ENCODE measurements at places on chromosomes 16 and 17. TPM values are rescaled to one million over a fixed set of nuclear protein-coding genes. Genes with fewer than 3 reads are reported as not detected.
A peak's percentile ranks its signal among the peaks of the same experiment; 100 is the strongest.

GRCh38 chr16:28098959-28099945 lies 35.7 kb upstream of the GSG1L start:
- no peak for DNase-seq
- no peak overlapping the region for H3K27ac ChIP-seq
- H3K36me3 ChIP-seq = peaks cover 61% of the 10 kb centered on the region

Gene MYH8
- total RNA-seq = not detected

GRCh38 chr17:78719630-78720298 lies 62.3 kb downstream of the CYTH1 start:
- H3K27me3 ChIP-seq = peaks cover 8% of the 10 kb centered on the region
- H3K27ac ChIP-seq = peak overlapping the region; percentile 26
- peaks cover 71% of the 10 kb centered on the region for H3K4me1 ChIP-seq
- DNase-seq = no peak

GRCh38 chr16:4882633-4883285 lies 35.5 kb downstream of the UBN1 start:
- no peak overlapping the region for H3K27ac ChIP-seq
- DNase-seq = no peak
- H3K4me3 ChIP-seq = no peak overlapping the region
- peaks cover 73% of the 10 kb centered on the region for H3K36me3 ChIP-seq
- no peaks in the 10 kb centered on the region for H3K4me1 ChIP-seq

Gene PRRT2
- 20.5 TPM for total RNA-seq

DNA sequence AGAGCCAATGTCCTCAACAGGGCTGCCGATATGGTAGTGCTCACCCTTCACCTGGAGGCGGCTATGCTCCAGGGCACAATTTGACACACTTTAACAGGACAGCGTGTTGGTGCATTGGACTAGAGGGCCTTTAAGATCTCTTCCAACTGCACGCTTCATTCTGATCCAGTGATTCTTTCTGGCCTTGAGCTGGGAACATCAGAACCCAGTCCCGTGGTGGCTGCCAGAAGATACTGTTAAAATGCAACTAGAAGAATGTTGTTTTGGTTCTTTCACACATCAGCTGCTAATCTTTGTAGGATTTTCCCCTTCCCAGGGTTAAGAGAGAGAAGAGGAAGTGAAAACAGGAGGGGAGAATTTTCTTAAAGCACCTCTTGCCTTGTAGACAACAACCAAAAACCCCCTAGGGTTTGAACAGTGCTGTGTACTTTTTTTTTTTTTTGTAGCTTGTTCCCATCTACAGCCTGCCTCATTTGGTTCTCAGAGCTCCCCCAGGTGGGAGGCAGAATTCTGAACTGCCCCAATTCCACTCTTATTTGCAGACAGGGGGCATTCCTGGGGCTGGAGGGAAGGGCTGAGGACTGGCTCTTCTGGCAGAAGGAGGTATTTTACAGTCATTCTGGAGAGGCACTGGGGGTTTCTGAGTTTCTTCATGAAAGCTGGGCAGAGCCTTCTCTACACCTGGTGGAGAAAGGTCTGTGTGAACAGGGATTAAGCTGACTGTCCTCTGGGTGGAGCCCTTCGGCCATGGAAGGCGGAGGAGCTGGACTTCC lies 32.4 kb downstream of the SMARCE1 start:
- H3K36me3 ChIP-seq = no peaks in the 10 kb centered on the region
- no peak overlapping the region for H3K4me3 ChIP-seq
- peaks cover 6% of the 10 kb centered on the region for H3K27me3 ChIP-seq
- DNase-seq = peak; percentile 73

- no peak for DNase-seq
- no peak overlapping the region for H3K27ac ChIP-seq
- peaks cover 7% of the 10 kb centered on the region for H3K27me3 ChIP-seq
- no peaks in the 10 kb centered on the region for H3K4me1 ChIP-seq
- H3K4me3 ChIP-seq = no peak overlapping the region
These were observed 72.0 kb downstream of the TMEM132E start for GRCh38 chr17:34651402-34651811.

DNA sequence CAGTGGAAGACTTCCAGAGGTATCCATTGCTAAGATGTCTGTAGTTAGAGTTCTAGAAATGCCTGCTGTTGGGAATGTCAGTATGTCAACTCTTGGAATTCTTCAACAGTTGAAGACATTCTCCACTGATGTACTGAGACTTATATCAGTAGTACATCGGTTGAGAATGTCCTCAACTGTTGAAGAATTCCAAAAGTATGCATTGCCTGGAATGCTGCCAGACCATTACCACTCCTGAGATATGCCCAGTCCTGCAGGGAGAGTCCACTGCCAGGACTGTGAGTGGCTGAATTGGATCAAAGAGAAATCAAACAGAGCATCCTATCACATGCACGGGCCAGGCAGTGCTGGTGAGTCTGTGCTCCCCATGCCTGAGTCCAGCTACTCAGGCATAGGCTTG lies 42.0 kb downstream of the IL21R start:
- no peak for DNase-seq
- H3K4me1 ChIP-seq = peaks cover 4% of the 10 kb centered on the region
- no peak overlapping the region for H3K27ac ChIP-seq
- H3K36me3 ChIP-seq = peaks cover 12% of the 10 kb centered on the region

GRCh38 chr17:17126131-17127110 lies 79.7 kb downstream of the PLD6 start:
- 0 out of 2 replicates have a peak, but pooled peaks cover 4% of the 10 kb centered on the region for H3K4me1 ChIP-seq
- no peak overlapping the region for H3K4me3 ChIP-seq

- H3K36me3 ChIP-seq = peaks cover 19% of the 10 kb centered on the region
- no peak overlapping the region for H3K4me3 ChIP-seq
- H3K27me3 ChIP-seq = no peaks in the 10 kb centered on the region
- DNase-seq = no peak
- peaks cover 10% of the 10 kb centered on the region for H3K4me1 ChIP-seq
These were observed 399.2 kb downstream of the CNTNAP4 start for GRCh38 chr16:76676356-76676755.

DNA sequence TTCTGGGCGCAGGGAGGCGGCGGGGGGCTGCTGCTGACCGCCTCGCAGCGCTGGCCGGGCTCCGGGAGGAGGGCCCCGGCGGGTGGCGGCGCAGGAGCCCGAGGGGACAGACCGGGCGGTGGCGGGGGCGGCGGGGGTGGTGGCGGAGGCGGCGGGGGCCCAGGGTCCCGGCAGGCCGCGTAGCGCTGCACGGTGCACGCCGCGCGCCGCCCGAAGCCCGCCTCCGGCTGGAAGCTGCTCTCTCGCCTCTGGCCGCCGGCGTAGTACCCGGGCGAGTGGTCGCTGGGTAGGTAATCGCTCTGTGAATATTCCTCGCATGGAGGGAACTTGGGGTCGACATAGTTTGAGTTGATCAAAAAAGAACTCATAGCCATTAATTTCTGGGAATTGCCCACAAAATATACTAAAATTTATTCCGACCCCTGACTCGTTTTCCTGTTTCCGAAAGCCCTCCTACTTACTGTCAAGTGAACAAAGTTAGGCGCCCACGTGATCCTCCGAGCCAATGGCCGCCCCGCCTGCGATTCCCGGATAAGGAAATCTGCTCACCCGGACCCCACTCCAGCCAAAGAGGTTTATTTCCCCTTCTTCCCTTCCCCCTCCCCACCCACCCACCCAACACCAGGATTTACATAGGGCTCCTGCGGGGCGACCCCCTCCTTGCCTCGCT lies at the start of gene HOXB4:
Gene HOXB4 (minus strand): TSS at position 405 of the 670 bp plus-strand sequence. CDS start 31 bp downstream, at position 374.
- H3K27ac ChIP-seq = no peak within 1 kb of the TSS
- peak within 1 kb of the TSS; percentile 60 for H3K4me3 ChIP-seq
- H3K36me3 ChIP-seq = no peaks in the 10 kb centered on the region
- H3K4me1 ChIP-seq = peaks cover 47% of the 10 kb centered on the region
- DNase-seq = peak; percentile 73
- peaks cover 51% of the 10 kb centered on the region for H3K27me3 ChIP-seq

- peak; percentile 85 for DNase-seq
- peak overlapping the region; percentile 43 for H3K4me3 ChIP-seq
- H3K4me1 ChIP-seq = peaks cover 84% of the 10 kb centered on the region
- H3K27me3 ChIP-seq = no peaks in the 10 kb centered on the region
These were observed 1.8 kb upstream of the BCAR1 start for GRCh38 chr16:75252946-75253911.

- H3K27me3 ChIP-seq = peaks cover 42% of the 10 kb centered on the region
- H3K4me3 ChIP-seq = no peak overlapping the region
- H3K4me1 ChIP-seq = peaks cover 37% of the 10 kb centered on the region
- no peak overlapping the region for H3K27ac ChIP-seq
- no peak for DNase-seq
- H3K36me3 ChIP-seq = no peaks in the 10 kb centered on the region
These were observed 466.3 kb downstream of the SOX9 start for GRCh38 chr17:72587156-72587555.

DNA sequence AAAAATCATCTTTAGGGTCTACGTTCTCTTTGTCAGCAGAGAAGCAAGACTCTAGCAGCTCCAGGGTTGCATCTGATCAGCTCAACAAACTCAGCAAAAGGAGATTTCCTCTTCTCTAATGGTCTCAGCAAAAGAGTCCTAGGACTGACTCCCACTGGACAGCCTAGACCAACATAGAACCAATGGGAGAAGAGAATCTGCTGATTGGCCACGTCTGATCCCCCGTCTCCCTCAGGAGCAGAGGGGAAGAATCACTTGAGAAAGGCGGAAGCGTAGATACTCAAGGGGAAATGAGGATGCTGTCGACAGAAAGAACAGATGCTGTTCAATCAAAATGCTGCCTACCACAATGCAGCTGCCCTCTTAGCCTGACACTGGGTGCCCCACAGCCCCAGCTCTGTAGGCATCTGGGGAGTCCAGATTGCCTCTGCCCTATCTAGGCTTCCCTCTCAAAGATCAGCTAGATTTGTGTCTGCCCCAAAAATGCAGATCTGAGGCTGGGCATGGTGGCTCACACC lies 31.5 kb upstream of the EMP2 start:
- H3K36me3 ChIP-seq = no peaks in the 10 kb centered on the region
- H3K27me3 ChIP-seq = no peaks in the 10 kb centered on the region
- no peak for DNase-seq
- H3K4me1 ChIP-seq = peaks cover 11% of the 10 kb centered on the region
- no peak overlapping the region for H3K27ac ChIP-seq

Data from WTC11 (cell line).